ENCODE measurements at places on chromosomes 1 and 21.
A peak's percentile ranks its signal among the peaks of the same experiment; 100 is the strongest.

- no peak for DNase-seq
Measured at GRCh38 chr1:193355626-193356025, 169.2 kb upstream of the B3GALT2 start.

- no peak for DNase-seq
Measured at GRCh38 chr1:81209461-81209860, 591.3 kb upstream of the ADGRL2 start.

- DNase-seq, result no peak
Measured at GRCh38 chr1:174219606-174220370, 60.5 kb downstream of the RABGAP1L start.

GRCh38 chr1:30123896-30124295, 599.5 kb downstream of the MATN1 start:
- no peak for DNase-seq

DNA sequence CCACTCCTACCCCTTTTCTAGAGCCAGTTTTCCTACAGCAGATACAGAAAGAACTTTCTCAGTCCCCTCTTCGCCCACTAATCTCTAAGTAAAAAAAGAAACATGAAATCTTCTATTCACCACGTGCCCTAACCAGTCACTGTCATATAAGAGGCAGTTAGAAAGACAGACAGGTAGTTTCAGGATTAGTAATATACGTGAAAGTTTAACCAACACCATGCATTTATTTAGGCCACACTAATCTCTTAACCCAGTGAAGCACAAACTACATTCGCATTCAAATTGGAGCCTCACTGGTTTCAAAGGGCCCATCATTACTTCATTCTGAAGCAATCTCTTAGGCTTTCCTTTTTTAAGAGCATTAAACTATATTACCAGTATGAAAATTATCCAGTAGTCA, 10.1 kb downstream of the GPATCH2 start:
- no peak for DNase-seq

DNA sequence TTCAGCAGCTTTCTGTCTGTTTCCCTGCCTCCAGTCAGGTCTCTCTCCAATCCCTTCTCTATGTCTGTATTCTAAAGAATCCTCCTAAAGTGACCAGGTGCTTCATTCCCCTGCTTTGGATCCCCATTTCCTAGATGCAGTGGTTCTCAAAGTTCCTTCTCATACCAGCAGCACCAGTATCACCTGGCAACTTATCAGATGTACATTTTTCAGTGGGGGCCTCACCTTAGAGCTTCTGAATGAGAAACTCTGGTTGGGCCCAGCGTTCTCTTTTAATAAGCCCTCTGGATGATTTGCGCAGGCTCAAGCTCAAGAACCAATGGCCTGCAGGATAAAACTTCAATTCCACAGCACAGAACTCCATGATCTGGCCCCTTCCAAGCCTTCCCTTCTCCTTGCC, 25.4 kb upstream of the ARTN start:
- DNase-seq, result no peak

DNA sequence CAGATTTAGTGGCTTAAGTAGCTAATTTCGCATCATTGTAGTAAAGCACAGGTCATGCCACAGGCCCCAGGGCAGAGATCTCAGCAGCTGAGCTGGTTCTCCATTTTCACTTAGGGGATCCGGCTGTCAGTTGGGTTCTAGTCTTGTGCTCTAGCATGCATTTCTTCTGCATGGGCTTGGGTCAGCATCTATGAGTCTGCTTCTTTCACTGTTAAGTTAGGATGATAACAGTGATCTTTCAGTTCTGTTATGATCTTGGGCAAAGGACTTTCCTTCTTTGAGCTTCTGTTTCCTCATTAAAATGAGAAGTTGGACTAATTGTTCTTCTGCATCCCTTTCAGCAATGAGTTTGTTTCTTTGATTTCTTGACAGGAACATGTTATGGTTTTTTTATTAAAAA, 123.6 kb upstream of the DNAH14 start:
- no peak for DNase-seq

DNA sequence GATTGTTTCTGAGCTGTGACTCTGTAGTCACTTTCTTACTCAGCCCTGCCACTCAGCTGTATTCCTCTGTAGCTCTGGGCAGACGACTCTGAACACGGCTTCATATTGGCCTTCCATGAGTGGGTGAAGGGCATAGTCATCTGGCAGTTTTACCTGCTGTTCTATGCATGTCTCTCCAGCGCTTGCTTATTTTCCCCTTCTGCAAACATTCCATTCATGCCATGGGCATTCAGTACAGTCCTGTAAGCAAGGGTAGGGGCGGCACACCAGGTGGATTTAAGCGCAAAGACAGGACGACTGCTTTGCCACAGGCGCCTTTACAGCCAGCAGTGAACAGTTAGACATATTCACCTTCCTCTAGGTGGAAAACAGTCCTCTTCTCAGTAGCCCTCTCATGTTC, 4.4 kb upstream of the WDR26 start:
- no peak for DNase-seq

DNA sequence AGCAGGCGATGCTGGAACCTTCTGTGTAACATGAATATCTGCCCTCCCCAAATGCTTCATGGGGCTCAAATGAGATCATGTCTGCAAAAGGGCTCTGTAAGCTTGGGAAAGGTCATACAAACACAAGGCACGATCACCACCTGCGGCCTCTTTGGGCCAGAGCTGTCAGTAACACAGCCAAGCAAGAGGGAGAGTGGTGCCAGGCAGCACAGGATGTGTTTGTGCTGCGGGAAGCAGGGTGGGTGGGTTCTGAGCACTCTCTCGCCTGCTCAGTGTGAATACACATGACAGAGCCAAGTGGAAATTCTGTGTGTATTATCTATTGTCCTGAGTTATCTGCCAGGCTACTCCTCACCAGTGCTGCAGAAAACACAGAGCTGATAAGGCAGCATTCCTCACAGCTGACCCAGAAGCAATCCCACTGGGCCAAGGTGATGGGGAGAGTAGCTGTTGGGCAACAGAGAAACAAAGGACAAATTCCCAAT, 101.2 kb downstream of the LAMC2 start:
- no peak for DNase-seq

DNA sequence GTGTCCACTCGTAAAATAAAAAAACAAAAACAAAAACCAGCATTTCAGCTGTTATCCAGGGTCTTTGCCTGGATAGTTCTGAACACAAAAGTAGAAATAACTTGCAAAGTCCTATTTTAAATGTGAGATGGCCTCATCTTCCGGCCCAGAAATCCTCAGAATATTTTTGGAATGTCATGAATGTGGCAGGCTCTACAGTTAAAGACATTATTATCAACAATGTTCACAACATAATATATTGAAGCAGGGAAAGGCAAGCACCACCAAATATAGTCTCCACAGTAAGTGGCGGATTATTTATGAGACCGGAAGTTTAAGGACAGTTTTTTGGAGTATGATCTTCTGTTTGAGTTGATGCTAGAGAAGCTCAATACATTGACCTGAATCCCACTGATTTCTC, 1.2 kb upstream of the C1orf198 start:
- DNase-seq, result no peak

DNA sequence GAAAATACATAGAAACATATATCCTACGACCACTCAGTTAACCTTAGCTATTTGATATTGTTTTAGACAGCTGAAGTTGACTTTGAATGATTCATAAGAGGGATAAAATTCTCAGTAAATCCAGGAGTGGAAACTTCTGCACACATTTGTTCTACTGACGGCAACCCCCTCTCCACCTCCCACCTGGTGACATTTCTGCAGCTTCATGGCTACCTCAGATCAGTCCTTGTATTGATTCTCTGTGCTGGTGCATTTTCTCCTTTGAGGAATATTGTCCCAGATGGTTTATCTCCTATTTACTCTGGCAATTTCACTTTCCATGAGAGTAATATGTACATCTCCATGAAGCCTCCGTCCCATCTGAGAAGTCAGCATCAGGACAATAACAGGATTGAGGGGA, 57.7 kb upstream of the COA6 start:
- DNase-seq, result no peak

GRCh38 chr1:108708691-108709660, 3.7 kb upstream of the FNDC7 start:
- peak; percentile 75 for DNase-seq

DNA sequence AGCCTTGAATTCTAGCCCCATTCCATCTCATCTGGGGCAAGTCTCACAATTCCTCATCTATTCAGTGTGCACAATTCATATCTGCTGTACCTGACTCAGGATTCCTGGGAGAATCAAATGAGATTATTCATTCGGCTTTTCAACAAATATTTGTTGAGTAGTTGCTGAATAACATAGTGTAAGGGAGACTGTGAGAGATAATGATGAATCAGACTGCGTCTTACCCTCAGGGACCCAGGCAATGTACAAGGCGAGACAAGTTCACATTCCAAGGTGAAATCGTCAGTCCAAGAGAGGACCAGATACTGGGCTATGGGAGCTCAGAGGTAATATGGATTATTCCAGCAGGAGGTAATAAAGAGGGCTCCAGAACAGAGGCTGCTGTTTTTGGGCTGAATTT, 67.8 kb upstream of the SMYD2 start:
- no peak for DNase-seq

DNA sequence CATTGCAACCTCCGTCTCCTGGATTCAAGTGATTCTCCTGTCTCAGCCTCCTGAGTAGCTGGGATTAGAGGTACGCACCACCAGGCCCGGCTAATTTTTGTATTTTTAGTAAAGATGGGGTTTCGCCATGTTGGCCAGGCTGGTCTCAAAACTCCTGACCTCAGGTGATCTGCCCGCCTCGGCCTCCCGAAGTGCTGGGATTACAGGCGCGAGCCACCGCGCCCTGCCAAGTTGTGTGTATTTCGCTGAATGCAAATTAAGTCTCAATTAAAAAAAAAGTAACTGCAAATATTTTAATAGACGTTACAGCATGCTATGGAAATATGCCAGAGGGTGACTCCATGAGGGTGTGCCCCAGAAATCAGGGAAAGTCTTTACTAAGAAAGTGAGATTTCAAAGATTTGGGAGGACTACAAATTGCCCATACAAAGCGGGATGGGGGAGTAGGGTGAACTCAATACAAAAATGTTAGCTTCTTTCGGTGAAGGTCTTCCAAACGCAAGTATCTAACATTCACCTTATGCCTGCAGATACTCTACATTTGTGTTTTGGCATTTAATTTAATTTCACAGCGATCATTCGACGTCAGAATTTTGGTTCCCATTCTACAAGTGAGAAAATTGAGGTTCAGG, 85.6 kb downstream of the NKAIN1 start:
- DNase-seq, result no peak

DNA sequence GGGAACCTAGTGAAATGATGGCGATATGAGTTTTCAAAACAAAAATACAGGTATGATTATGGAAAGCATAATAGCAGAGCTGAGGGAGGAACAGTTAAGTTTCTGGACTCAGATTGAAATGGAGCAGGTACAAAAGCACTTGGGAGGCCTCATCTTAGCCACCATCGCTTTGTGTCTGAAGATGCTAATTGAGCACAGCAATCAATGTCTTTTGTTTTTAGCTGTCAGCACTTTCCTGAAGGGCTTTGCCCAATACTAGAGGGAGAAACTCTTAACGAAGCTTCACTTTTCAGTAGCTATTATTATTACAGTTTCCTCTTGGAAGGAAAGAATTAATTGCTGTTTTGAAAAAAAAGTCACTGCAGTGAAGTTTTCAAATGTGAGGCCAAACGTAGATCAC, 348.7 kb downstream of the RWDD3 start:
- no peak for DNase-seq

DNA sequence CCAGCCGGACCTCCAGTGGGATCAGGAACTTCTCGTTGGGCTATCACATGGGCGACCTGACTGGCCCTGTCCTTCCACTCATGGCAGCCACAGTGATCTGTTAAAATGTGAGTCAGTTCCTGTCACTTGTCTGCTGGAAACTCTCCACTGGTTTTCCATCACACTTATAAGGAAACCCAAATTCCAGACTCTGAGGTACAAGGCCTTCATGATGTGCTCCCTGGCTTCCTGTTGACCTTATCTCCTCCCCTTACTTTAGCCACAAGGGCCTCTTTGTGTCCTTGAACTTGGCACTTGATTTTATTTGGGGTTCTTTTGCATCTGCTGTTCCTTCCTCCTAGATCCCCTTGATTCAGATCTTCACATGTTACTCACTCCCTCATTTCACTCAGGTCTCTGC, 96.8 kb downstream of the TENT5C start:
- no peak for DNase-seq

- no peak for DNase-seq
Measured at GRCh38 chr1:81974883-81975555, 174.3 kb downstream of the ADGRL2 start.

DNA sequence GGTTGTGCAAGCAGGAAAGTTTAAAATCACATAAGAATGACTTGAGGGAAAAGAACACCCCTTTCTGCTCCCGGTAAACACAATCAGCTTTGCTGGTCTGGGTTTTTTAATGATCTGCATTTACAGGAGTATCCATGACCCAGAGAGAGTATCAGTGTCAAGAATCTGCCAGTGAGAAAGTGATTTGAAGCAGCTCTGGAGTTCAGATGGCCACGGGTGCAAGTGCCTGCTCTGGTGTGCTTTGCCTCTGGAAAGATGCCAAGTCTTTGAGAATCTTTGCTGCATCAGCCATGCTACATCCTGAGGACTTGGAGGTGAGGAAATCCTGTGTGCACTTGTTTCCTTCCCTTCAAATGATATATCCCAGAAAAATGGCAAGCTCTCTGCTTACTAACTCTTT, 18.6 kb upstream of the MYSM1 start:
- DNase-seq, result no peak

DNA sequence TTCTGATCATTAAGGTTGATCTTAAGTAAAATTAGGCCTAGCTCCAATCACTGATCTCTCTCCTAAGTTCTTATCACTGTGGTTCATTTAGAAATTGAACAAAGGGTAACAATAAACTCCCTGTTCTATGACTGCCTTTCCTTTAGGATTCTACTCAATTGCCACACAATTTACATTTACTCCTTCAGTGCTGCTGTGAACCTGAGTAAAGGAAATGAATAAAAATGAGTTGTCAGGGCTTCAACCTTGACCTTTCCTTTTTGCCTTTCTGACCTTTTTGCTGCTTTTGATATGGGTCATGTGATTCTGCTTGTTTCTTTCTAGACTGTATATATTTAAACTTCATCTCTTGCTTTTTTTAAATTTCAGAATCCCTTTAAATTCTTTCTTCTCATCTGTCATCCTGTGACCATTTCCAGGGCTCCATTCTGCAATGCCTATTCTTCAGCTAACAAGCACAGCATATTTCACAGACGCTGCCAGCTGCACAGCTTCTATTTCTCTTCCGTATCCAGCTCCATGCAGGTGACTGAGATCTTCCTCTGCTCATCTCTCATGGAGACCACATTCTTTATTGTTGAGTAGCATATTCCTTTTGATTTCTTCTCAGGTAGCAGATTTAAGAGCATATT, 3.2 kb downstream of the LRRC8B start:
- no peak for DNase-seq

GRCh38 chr1:165109013-165109412, 247.5 kb downstream of the LMX1A start:
- DNase-seq, result no peak

- DNase-seq, result no peak
Measured at GRCh38 chr1:177442584-177442983, 271.8 kb downstream of the BRINP2 start.

DNA sequence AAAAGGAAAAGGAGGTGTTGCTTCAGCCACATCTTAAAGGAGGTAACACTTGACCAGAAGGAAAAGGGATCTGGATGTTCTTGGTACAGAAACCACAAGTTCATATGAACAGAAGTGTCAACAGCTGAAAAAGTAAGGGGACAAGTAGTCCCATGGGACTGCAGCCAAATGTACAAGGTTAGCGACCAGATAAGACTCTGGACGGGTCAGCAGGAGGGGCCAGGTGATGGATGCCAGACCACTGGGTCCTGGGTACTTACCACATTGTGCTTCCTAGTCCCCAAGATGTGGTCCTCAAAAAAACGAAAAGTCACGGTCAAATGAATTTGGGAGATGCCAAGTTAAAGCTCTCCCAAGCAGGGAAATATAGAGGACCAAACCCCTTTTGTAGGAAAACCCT, 16.6 kb upstream of the BMP8A start:
- no peak for DNase-seq

GRCh38 chr1:37032660-37033354, 1.5 kb downstream of the GRIK3 start:
- no peak for DNase-seq
